ENCODE measurements at places on chromosomes 2 and 18.

DNA sequence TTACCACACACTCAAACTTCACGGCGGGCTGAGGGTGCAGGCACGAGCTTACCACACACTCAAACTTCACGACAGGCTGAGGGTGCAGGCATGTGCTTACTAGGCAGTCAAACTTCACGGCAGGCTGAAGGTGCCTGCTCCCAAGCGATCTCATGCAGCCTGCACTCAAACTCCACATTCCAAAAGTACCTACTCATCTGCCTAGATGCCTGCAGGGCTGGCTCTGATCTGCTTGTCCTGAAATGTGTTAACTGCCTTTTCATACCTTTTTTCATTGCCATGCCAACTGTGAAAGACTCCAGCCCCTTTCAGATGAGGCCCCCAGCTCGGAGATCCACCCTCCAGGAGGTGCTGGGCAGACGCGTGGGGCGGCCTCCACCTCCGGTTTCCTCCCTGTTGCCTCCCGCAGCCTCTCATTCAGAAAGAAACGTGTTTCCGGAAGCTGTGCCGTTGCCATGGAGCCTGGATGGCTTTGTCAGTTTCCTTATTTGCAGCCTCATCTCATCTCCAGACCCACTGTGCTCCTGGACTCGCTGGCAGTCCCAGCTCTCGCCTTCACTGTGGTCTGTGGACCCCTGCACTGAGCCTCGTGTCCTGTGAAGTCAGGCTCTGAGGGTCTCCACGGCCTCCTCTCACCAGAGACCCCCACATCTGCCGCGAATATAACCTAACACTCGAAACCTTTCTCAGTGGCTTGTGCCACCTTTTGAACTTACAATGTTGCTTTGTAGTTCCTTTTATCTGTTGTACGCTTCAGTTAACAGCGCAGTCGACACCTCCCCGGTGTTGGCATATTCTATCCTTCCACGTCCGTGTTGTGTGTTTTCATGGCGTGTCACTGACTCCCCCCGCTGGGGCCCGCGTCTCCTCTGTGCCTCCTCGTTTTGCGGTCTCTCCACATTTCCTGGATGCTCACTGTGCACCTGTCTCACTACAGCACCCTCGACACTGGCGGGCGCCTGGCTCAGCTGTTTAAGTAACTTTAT lies 106.1 kb upstream of the ALKAL2 start:
- DNase-seq, result no peak

DNA sequence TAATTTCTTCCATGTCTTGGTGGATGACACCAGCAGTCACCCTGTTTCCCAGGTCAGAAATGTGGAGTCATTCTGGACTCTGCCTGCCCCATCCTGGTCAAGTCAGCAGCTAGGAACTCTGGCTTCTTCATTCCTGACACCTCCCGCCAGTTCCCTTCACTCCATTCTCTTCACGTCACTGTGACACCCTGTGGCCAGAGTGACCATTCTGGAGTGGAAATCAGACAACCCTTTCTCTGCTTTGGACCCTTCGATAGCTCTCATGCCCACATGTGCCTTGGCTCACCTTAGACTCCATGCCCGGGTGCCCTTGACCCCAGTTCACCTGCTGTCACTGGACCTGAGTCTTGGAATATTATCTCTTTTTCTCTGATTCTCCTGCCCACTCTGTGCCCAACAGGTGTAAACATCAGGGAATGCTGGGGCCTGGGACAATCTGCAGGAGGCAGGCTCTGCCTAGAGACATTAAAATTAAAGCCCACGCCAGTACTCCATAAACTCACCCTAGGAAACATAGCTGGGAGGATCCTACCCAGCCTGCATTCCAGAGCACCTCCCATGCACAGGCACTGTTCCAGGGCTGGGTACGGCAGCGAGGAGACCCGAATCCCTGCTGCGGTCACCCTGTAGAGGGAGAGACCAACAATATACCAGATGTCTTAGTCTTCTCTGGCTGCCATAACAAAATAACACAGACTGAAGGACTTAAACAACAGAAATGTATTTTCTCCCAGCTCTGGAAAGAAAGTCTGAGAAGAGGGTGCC lies 41.1 kb upstream of the FAHD2A start:
- no peak for DNase-seq

GRCh38 chr2:149421791-149422190 lies 91.4 kb downstream of the LYPD6 start:
- no peak for DNase-seq

DNA sequence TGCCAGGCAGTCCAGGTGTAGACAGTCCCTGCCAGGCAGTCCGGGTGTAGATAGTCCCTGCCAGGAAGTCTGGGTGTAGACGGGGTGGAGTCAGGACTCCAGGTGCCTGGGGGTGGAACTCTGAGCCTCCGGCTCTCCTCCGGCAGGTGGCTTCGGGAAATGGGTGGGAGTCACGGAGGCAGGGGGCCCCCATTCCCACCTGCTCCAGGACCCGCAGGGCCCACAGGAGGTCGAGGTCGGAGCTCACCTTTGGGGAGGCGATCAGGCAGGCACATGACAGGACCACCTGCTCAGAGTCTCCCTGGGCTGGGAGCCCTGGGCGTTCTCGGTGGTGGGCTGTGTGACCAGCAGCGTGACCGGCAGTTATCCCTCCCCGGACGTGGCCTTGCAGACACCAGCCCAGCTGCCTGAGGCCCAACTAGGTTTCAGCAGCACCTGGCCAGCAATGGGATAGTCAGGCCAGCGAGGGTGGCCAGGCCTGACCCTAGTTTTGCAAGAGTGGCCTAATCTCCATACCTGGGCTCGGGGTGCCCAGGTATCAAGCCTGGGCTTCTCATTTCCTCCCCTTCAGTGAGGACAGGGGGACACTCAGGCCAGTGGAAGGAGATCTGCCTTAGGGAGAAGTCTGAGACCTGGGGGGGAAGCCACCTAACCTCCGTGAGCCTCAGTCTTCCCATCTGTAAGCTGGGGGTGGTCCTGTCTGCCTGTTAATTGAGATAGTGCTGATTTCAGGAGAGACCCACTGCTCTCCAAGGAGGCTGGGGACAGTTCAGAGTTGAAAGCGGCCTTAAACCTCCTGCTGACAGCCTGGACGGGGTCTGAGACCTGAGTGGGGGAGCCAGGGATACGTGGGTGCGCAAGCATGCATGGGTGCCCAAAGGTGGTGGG lies 13.2 kb downstream of the GPC1 start:
- no peak for DNase-seq

GRCh38 chr2:131641414-131642206 lies 113.9 kb downstream of the CCDC74A start:
- DNase-seq, result no peak

GRCh38 chr2:96329874-96330273 lies 4.8 kb downstream of the ITPRIPL1 start:
- DNase-seq, result no peak

GRCh38 chr2:66507673-66508201 lies 72.8 kb downstream of the MEIS1 start:
- no peak for DNase-seq

- DNase-seq, result no peak
Observed at GRCh38 chr2:185188656-185189055, 549.9 kb upstream of the FSIP2 start.

- no peak for DNase-seq
Observed at GRCh38 chr2:55123851-55124269, 73.6 kb upstream of the RTN4 start.

GRCh38 chr18:12257996-12258718 lies 4.0 kb downstream of the CIDEA start:
- DNase-seq, result no peak

GRCh38 chr2:20153131-20153851 lies 71.6 kb downstream of the SDC1 start:
- no peak for DNase-seq

DNA sequence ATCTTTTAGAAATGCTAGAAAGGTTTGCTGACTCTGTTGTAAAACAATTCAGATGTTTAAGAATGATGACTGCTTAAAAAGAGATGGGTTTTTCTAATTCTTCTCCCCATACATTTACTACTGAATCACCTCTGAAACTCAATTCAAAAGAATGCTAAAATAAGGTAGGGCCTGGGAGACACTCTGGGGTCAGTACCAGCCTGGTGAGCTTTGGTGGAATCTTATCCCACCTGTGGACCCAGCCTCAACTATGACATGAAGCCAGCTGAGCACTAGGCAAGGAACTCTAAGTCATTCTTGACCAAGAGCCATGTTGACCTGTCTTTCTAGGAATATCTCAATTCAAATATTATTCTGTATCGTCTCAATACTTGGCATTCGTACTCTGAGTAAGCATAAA lies 44.3 kb downstream of the IWS1 start:
- no peak for DNase-seq

GRCh38 chr2:109446278-109447131 lies 167.3 kb downstream of the SEPTIN10 start:
- DNase-seq, result no peak

DNA sequence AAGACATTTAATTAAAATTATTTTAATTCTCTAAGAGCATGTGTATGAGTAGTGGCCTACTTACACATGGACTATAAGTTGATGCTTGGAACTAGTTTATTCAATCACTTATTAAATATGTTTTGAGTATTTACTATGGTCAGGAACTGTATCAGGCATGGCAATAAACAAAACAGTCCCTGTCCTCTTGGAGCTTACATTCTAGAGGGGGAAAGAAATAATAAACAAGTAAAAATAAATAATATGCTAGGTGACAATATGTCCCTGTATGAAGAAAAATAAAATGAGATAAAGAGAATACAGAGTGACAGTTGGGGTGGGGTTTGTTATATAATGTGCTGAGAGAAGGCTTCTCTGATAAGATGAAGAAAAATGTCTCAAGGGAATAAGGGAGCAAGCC lies 74.5 kb downstream of the MYO3B start:
- no peak for DNase-seq

GRCh38 chr2:86238354-86238753 lies 39.1 kb downstream of the MRPL35 start:
- no peak for DNase-seq

DNA sequence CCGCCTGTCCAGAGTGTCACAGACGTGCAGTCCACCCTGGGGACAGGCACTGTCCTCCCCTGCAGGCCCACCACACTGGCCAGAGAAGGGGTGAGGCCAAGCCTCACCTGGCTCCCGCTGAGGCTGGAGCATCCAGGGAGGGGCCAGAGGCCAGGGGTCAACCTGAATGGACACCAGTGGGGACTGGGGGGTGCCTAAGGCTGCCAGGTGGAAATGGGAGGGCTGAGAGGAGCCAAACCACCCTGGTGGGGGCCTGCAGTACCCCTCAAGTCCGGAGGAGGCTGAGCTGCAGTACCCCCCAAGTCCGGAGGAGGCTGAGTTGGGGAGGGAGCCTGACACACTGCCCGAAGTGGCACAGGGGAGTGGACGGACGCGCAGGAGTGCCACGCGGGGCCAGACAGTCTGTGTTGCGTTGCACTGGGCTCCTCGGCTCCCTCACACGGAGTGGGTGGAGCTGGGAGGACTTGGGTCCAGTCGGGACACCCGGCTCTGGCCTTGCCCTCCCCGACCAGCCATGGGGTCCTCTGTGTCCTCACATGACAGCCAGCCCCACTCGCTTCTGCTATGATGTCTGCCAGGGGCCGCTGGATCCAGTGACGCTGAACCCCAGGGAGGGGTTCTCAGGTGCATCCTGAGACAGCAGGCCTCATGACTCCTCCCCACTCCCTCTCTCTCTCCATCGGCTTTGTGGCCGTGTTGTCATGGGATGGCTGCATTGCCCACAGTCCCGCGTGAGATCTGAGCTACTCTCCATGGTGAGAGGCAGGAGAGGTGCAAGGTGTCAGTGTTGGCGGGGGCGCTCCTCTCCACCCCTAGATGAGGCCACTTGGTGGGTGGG lies 22.3 kb upstream of the GPC1 start:
- no peak for DNase-seq

DNA sequence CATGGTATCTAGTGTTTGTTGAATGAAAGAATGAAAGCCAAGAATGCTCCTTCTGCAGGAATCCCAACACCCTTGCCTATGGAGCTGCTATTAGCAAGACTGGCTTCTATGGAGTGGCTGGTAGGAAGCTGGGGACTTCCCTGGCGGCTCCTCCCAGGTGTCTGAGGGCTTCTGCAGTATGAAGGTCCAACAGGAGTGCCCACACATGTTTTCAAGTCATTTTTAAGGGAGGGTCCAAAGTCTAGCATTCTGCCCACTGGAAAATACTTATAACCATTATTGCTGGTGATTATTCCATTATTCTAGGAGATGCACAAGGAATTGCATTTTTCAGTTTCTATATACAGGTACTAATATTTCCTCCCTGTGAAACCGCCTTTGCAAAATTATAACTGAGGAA lies 21.9 kb upstream of the NPC1 start:
- no peak for DNase-seq

DNA sequence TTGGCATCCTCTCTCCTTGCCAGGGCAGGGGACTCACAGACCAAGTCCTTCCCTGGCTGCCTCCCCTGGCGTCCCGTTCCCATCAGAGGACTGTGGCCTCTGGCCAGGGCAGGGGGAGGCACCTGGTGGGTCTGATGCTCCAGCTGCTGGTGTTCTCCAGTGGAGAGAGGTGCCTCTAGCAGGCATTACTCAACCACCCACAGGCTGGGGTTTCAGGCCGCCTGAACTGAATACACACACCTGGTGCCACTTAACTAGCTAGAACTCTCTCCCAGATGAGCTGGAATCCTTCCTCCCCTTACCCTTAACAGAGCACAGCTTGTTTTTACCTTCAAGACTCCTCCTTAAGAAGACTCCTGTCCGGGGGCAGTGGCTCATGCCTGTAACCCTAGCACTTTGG lies 37.7 kb upstream of the CNGA3 start:
- DNase-seq, result no peak

DNA sequence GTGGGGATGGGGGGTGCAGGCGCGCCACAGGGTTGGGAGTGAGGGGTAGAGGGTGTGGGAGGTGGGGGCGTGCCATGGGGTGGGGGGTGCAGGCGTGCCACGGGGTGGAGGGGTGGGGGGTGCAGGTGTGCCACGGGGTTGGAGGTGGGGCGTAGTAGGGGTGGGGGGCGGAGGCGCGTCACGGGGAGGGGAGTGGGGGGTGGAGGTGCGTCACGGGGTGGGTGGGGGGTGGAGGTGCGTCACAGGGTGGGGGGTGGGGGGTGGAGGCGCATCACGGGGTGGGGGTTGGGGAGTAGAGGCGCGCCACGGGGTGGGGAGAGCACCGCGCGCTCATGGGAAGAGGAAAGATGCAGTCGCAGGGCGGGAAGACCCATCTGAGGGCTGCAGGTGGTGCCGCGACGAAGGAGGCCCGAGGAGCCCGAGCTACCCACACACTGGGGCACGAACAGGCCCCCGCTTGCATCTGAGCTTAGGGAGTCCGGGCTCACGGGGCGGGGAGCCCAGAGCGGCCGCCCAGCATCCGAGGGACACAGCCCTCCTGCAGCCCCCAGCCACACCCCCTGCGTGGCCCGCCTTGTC lies 37.5 kb downstream of the SNED1 start:
- DNase-seq, result no peak

GRCh38 chr2:74286725-74287124 lies 56.5 kb downstream of the SLC4A5 start:
- DNase-seq, result no peak

- DNase-seq, result no peak
Observed at GRCh38 chr2:74921236-74921736, 37.2 kb upstream of the POLE4 start.

GRCh38 chr2:174630107-174630506 lies 32.5 kb upstream of the WIPF1 start:
- DNase-seq, result no peak

GRCh38 chr2:240235811-240236210 lies 95.4 kb upstream of the OTOS start:
- DNase-seq, result no peak
